Suppressor macrophage treated with lipopolysaccharide for 4 hours (primary cell): ENCODE measurements at places on chromosomes 4 and X.

DNA sequence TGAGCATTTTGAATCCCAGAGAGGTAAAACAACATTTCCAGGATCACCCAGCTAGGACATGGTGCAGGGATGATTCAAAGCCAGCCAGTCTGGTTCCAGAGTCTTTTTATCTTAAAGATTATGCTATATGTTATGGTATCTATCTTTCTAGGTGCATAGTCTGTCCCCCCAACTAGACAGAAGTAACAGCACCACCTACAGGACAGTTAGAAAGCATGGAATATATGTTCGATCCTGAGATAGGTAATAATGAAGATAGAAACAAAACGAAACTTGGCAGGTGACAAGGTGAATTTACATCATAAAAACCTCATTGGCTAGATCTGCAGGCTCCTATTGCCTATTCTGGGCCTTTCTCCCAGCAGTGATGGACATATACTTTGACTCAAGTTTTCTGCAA is 723.2 kb downstream of the SMARCA1 start:
- no peak for DNase-seq

DNA sequence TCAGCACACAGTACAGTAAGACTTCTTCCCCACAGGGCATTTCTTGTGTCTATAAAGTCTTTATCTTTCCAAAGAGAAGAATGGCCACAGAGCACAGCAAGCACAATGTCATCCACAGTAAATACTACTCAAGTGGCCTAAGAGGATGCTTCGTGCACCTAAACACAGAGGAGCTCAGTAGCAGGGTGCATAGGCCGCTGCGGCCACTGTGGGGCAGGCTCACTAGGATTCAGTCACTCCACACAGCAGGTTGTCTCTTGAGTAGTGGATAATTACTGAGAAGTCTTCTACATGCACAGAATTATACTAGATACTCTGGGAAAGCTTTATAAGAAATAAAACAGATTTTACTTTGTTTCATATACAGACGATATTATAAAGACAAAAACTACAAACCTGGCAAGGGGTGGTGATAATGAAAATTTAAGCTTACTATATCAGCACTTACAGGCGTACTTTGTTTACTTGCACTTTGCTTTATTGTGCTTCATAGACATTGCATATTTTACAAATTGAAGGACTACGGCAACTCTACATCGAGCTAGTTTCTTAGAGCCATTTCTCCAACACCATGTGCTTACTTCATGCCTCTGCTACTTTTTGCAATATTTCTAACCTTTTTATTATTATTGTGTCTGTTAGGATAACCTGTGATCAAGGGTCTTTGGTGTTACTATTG is 78.5 kb downstream of the PRDM5 start:
- DNase-seq: no peak

DNA sequence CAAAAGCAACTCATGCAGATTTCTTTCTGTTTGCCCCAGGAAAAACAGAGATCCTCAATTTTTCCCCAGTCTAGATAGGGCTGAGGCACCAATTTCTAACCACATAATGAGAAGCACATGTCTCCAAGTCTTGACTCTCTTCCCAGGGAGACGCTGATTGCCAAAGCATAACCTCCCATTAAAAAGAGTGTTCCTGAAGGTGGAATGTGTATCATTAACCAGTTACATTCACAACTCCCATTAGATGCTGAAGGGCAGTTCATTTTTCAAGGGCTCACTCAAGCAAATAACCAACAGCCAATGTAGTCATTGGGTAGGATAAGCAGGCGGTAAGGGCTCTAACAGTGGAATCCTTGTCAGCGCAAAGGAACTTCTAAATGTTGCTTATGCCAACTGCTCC is 27.5 kb downstream of the TMEM47 start:
- no peak for DNase-seq

DNA sequence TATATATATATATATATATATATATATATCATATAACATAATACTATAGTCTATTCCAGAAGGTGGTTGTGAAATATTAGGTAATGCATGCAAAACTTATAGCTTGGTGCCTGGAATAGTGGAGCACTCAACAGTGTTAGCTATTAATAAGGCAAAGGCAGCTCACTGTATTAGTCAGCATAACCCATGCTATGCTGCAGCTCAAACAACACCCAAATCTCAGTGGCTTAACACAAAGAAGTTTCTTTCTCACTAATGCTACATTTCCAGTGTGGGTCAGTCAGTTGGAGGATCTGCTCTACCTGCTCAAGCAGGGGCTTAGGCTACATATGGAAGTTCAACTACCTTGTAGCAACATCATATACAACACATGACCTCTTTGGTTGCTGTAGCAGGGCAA is 5.2 kb upstream of the RPGR start:
- DNase-seq: no peak

GRCh38 chr4:142405021-142405694 is 440.9 kb downstream of the INPP4B start:
- peak; percentile 55 for DNase-seq

DNA sequence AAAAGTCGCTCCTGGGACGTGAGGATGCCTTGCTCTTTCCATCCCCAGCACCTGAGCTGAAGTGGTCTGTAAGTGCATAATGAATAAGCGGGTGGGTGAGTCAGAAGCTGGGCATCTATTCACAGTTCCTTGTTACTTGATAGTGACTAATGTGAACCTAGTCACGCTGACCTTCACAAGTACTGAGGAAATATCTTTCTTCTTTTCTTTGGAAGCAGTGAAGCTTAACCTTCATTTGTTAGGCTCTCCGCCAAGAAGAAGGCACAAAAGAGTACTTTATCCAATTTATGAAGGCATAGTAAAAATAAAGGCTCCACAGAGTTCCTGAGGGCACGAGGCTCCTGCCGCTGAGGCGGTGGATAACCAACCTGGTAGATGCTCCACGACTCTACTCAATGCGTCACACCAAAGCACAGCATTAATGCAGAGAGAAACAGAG is 475.7 kb upstream of the SLIT2 start:
- no peak for DNase-seq

DNA sequence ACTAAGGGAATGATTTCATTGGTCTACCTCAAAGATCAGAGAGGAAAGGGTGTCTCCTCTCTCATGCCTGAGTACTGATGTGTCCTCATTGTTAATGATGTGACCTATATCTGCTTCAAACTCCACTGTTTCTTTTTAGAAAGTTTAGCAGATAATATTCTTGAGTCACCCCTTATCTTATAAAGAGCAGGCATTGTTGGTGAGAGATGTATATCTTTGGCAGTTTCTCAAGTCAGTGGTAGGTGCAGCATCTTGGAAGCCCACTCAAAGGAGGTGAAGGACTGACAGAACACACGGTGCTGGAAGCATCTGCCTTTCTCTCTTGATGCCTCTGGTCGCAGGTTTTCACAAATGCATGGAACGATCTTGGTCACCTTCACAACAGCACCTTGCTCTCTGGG is 71.2 kb downstream of the ZNF518B start:
- no peak for DNase-seq

DNA sequence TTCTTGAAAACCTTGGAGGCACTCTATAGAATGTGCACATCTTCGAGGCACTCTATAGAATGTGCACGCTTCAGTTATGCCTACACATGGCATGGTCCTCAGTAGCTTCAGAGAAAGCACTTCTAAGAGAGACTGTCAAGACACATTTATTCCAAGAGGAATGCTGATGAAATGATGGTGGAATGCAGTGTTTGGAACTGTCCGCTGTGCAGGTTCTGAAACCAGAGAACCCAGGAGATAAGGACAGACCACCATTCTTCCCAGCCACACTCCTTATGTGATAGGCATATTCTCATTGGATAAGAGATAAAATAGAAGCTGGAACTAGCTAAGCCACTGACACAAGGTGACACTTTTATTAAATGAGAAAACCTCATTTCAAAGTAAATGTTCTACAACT is 263.3 kb downstream of the NLGN4X start:
- no peak for DNase-seq

DNA sequence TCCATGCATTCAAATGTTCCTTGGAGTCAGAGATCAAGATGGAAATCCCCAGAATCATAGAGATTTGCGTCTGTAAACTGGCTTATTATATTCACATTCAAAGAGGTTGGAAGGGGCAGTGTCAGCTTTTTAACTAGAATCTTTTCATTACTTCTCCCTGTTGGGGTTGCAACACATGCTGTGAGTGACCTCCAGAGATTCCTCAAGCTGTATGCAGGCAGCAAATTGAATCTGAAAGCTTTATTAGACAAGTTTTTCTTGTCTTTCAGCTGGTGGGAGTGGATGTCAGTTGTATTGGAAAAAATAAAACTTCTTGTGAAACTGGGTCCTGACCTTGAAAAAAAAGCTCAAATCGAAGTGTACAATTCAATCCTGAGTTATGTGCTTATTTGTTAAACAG is 736.5 kb upstream of the FTHL17 start:
- DNase-seq: no peak

- DNase-seq: no peak
Measured at GRCh38 chr4:188396037-188396436, 256.8 kb downstream of the TRIML1 start.

- peak; percentile 52 for DNase-seq
Measured at GRCh38 chr4:4260185-4260751, 12.2 kb upstream of the TMEM128 start.

- no peak for DNase-seq
Measured at GRCh38 chrX:98296129-98296528, 1412.4 kb downstream of the RPA4 start.

DNA sequence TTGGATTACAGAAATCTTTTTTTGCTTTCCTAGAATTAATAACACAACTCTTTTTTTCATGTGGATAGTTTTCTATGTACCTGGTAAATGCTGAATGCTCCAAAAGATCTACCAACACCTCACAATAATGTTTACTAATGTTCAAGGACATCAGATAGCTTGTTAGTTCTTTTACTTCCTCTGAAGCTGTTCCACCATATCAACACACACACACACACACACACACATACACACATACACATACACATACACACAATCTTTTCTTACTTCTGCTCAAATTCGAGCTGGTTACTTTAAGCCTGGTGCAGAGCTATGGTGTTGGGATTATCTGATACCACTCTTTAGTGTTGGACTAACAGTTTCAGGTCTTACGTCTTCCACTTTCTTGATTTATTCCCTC is 28.3 kb upstream of the TMPRSS11D start:
- DNase-seq: no peak

DNA sequence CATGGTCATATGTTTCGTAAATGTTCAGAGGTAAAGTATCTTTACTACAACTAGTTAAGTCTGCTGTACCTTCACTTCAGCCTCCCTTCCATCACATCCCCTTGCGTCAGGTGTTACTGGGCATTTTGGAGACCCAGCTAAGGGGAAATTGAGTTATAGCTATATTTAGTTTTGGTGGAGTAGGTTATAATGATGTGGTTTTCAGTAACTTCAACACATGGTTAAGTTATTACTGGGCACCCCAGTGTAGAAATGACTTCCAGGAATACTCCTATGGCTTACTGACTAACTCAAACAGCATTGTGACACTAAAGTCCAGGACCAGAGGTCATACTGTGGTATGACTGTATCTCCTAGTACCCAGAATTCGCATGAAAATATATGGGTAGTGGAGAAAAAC is 23.4 kb upstream of the ACSL1 start:
- DNase-seq: peak; percentile 90

- no peak for DNase-seq
Measured at GRCh38 chrX:10314530-10315104, 157.8 kb downstream of the CLCN4 start.

- DNase-seq: no peak
Measured at GRCh38 chr4:87356832-87357526, 34.0 kb downstream of the HSD17B11 start.

DNA sequence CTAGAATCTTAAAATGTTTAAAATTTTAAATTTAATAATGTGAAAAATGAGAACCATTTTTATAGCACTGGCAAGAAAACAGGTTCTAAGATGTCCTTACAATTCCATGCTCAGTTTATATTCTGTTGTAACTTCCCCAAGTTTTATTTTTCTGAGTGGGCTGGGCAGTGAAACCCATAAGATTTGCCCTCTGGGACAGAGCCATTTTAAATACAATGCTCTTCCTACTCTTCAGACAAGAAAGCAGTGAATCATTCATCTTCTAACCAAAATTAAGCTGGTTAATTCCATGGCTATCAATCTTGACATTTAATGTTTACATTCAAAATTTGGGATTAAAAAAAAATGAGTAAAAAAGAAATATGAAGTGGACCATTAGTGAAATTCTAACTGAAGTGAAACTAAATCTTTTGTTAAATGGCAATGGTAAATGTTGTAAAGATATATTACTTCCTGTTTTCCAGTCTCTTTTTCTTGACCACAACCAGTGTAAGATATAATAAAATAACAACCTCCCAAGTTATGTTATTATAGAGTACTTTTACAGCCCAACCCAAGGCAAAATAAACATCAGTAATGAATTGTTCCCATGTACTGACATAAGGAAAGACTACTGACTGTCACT is 37.2 kb upstream of the PTPN13 start:
- DNase-seq: peak; percentile 44

- DNase-seq: peak; percentile 6
Measured at GRCh38 chrX:154603438-154604430, 15.3 kb downstream of the CTAG1B start.

GRCh38 chrX:113741744-113742143 is 842.1 kb upstream of the HTR2C start:
- DNase-seq: no peak

- no peak for DNase-seq
Measured at GRCh38 chr4:109648997-109649575, 54.2 kb downstream of the CASP6 start.

DNA sequence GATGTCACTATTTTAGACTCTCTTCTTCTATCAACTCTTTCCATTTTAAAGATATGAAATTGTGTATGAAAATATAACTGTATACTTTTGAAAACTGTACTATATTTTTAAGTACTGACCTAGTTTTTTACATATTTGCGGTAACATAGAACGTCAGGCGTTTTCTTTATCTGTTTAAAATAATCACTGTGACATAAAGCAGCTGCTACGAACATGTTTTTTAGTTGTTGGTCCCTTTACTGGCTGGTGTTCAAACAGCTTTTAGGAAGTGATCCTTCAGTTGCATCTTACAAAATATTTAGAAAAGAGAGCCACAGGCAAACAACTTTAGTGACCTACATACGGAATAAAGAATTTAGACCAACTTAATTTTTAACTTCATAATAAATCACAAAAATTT is 73.1 kb downstream of the METTL14 start:
- DNase-seq: no peak

GRCh38 chrX:74395556-74395955 is 25.7 kb upstream of the SLC16A2 start:
- no peak for DNase-seq

- peak; percentile 91 for DNase-seq
Measured at GRCh38 chr4:24979554-24979953, 51.2 kb downstream of the LGI2 start.

DNA sequence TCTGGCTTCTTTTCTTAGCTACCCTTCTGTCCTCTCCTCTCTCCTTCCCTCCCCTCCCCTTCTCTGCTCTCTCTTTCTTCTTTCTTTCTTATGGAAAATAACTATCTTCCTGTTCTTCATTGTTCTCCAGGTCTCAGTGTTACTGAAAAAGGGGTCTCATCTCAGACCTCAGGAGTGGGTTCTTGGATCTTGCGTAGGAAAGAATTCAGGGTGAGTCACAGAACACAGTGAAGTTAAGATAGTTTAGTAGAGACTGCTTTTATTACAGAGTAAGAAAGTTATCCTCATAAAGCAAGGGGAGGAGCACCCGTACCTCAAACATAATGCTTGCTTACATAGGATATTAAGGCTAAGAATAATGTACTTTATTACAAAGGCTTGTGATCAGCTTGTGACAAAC is 31.8 kb upstream of the CWH43 start:
- no peak for DNase-seq
